ENCODE measurements at places on chromosomes 1 and 21.

GRCh38 chr1:1399872-1400575 is 889 bp upstream of the CCNL2 start:
- DNase-seq, result no peak

GRCh38 chr1:200376528-200376927 is 33.3 kb downstream of the ZNF281 start:
- DNase-seq, result no peak

- DNase-seq, result no peak
Measured at GRCh38 chr21:45336870-45337269, 49.2 kb upstream of the POFUT2 start.

GRCh38 chr21:41901099-41901498 is 22.0 kb upstream of the PRDM15 start:
- no peak for DNase-seq

DNA sequence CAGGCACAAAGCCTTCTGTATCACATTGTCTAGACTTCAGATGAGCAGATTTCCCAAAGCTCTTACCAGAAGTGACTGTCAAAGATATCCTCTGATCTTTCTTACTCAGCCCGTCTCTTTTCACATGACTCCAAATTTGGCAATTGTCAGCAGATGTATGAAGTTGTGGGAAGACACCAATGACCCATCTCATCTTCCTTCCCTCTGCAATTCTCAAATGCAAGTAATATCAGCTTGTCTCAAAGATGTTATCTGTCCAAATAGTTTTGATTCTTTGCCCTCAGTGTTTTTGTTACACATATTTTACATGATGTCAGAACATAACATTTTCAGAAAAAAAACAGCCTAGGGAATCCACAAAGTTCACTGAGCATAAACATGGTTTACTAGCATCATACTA is 45.1 kb upstream of the RGS2 start:
- no peak for DNase-seq

DNA sequence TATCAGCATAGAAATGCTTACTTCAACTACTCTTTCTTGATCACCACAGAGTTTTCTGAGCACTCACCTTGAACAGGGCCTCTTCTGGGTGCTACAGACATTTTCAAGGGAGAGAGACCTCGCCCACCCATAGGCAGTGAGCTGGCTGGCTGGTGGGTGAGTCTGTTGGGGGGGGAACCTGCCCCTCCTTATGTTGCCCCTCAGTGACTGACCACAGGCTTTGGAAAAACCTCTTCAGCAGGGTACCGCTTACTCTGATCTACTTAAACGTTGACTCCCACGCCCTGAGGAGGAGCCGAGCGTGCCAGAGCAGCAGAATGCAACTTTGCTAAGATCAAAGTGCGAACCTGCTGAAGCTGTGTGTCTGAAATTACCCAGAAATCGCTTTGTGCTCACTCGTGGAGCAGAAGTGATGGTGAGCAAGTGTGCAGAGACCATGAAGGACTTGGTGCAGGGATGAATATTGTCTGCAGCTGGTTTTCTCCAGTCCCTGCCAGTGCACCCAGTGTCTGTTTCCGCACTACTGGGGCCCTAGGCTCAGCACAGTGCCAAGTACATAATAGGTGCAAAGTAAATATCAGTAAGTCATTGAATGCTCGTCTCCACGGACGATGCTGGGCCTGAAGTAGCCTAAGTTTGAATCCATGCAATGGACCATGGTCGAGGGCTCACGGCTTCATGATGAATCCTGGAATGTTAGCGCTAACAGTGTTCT is 158.7 kb upstream of the IRF2BP2 start:
- DNase-seq, result no peak

GRCh38 chr1:55854911-55855310 is 639.7 kb upstream of the USP24 start:
- DNase-seq, result no peak

- DNase-seq, result peak; percentile 86
Measured at GRCh38 chr1:109619576-109620400, at the start of the genes AMPD2 and GNAT2. TSS of gene AMPD2 (plus strand) at chr1:109619837. CDS start at chr1:109621176, 1,339 bp downstream. TSS of gene GNAT2 (minus strand) at chr1:109619616. CDS start at chr1:109612870, 6,746 bp downstream.

- no peak for DNase-seq
Measured at GRCh38 chr1:7218210-7218832, 433.1 kb downstream of the CAMTA1 start.

GRCh38 chr1:119372503-119373086 is 4.0 kb downstream of the HAO2 start:
- DNase-seq, result no peak

DNA sequence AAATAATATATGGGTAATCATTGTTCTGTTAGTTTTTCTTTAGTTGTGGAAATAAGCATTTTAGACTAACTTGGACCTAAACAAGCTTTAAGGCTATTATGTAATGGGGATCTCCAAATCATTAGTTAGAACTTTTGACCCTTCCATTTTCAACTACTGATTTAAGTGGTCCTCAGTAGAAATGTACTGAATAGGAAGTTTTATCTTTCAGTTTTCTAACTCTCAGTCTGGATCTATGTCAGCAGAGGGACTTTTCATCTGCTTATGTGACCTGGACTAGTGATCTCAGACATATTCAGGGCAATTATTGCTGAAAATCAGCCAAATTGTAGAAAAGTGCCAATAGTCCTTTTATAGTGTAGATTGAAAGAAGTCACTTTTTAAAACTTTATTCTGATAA is 56.0 kb downstream of the SASS6 start:
- DNase-seq, result no peak

GRCh38 chr1:157993147-157993917 is at the start of gene KIRREL1:
TSS of gene KIRREL1 (plus strand) at chr1:157993645. CDS start at chr1:157993677, 32 bp downstream.
- DNase-seq, result no peak

- DNase-seq, result no peak
Measured at GRCh38 chr1:116131866-116132605, 20.8 kb downstream of the MAB21L3 start.

DNA sequence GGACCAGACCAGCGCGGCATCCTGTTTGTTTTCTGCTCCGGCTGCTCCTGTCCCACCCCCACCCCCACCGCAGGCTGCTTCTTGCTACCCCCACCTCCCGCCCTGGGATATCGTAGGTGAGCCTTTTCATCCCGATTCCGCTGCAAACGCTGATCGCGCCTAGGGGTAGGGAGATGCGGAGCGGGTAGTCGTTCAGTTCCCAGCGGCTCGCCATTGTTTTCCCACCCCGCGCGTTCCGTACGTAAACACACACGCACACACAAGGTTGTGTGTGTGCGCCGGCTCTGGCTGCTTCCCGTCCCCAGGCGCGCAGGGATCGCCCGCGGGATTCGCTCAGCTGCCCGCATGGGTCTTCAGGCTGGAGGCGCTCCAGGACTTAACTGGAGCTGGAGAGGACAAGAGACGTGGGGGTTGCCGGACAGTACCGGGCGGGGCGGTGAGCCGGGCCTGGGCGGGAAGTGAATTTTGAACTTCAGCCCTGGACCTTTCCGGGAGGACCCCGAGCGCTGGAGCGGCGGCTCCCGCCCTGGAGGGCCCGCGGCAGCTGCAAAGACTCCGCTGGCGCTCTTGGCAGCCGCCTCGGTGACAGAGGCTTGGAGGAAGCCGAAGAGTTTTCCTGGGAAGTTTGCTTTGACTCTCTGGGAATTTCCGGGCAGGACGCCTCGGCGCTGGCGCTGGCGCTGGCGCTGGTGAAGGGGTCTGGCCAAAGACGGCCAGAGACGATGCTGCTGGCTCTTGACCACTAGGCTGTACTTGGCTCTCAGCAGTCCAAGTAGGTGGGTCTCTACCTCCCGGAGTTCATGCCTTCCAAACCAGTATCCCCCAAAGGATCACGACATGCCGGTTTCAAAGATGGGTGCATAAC is 1.6 kb downstream of the SOX13 start:
- no peak for DNase-seq
